ENCODE measurements at places on chromosomes 5 and 9.

DNA sequence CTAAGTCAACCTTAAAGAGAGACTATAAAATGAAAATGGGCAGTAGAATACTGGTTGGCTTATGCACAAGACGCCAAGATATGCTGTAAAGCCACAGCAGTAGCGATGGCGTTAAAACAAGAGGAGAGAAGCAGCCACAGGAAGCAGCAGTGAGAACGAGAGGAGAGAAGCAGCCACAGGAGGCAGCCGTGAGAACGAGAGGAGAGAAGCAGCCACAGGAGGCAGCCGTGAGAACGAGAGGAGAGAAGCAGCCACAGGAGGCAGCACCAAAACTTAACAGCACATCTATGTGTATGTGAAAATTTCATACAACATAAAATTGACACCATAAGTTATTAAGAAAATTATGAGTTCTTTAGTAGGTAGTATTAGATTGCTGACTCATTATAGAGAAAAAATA is 2318.6 kb upstream of the ACO1 start:
- DNase-seq = no peak

GRCh38 chr9:128310461-128310860 is 11.8 kb downstream of the TRUB2 start:
- DNase-seq = no peak

DNA sequence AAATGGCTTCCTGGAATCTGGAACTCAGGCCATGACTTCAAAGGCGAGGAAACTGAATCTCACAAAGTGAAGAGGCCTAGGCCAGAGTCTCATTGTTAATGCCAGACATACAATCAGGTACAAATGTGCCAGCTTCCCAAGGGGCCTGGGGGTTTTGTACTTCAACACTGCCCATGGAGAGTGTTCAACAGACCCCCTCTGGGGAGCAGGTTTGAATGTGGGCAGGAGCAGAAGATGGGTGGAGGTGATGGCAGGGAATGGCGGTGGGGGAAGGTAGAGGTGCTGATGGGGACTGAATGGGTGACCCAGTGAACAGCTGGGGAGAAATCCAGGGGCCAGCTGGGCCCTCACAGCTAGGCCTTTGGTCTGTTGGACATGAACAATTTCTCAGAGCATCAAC is 12.0 kb downstream of the FOXI1 start:
- no peak for DNase-seq

DNA sequence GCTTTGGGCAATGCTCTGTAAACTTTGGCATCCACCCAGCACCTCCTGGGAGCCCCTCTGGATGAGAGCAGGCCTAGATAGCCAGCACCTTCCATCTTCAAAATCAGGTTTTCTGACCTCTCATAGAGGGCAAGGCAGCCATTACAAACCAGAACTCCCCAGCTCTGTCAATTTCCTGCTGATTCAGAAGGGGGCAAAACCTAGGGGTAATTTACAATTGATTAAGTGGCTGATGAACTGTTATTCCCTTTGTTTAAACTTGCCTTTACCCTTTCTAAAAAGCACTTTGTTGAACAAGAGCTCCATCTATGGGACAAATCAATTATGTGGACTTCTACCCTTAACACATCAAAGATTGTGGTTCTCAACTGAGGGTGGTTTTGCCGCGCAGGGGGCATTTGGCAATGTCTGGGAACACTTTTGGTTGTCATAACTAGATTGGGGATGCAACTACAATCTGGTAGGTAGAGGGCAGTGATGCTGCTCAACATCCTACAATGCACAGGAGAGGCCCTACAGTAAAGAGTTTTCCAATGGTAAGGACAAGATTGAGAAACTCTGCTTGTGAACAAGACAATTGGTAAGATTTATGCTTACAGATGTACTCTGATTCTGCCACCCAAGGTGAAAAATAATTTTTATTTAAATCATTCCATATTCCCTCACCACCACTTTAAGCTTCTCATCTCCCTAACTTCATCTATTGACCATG is 184.1 kb downstream of the MARCHF11 start:
- DNase-seq = no peak

DNA sequence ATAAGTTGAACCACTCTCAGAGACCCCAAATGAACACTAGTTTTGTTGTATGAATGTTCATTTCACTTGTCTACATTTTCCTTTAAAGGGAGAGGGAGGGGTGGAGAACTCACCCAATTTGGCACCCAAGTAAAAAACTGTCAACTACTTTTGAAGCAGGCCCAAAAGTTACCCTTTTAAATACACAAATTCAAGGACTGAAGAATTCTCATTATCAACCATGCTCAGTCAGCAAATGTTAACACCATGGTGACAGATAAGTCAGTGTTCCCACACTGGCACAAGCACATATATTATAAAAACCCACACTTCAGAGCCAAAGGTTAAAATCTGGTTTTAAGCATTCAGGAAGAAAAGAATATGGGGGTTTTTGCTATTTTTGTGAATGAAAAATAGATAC is 31.6 kb downstream of the CSNK1A1 start:
- DNase-seq = no peak

GRCh38 chr9:130728721-130729120 is 35.1 kb downstream of the EXOSC2 start:
- DNase-seq = no peak

- DNase-seq = no peak
Measured at GRCh38 chr9:92652461-92652860, 17.5 kb downstream of the IPPK start.

- DNase-seq = no peak
Measured at GRCh38 chr9:131036529-131037334, 27.8 kb downstream of the LAMC3 start.

DNA sequence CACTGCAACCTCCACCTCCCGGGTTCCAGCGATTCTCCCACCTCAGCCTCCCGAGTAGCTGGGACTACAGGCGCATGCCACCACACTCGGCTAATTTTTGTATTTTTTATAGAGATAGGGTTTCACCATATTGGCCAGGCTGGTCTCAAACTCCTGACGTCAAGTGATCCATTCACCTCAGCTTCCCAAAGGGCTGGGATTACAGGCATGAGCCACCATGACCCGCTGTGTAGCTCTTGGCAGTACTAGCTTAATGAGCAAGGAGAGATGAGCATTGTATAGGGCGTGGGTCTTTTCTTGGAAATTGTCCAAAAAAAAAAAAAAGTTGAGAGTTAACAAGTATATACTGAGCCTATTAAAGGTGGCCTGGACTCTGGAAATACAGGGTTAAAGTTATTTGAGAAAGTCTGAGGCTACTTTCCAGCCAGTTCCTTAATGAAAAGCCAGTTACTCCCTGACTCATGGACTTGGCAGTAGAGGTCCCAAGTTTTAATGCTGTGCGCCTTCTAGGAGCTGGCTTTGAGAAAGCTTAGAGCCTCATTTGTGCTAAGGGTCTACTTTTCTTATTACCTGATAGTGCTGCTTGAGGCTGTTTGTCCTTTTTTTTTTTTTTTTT is 4.2 kb upstream of the FGF18 start:
- no peak for DNase-seq

DNA sequence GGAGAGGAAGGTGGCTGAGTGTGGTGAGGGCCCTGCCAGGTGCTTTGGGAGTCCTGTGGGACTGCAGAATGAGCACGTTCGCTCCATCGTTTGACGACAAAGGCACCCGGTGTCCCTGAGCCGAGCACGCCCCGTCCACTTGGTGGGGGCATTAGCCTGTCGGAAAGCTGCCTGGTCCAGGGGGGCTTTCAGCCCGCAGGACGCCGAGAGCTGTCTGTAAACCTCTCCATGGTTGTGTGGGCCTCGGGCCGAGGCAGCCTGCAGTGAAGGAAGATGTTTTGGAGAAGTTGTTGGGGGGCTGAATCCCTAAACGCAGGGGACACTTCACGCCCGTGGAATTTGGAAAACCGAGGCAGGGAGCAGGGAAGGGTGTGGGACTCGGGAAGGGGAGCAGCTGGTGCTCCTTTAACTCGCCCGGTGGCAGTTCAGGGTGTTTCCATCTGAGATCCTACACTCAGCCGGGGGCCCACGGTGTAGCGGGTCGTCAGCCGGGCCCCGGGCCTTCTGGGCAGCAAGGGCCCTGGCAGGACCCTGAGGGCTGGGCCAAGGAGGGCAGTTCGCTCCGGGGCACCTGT is 53.8 kb downstream of the MRPL36 start:
- DNase-seq = no peak

- DNase-seq = no peak
Measured at GRCh38 chr5:142952229-142952628, 182.1 kb downstream of the ARHGAP26 start.

DNA sequence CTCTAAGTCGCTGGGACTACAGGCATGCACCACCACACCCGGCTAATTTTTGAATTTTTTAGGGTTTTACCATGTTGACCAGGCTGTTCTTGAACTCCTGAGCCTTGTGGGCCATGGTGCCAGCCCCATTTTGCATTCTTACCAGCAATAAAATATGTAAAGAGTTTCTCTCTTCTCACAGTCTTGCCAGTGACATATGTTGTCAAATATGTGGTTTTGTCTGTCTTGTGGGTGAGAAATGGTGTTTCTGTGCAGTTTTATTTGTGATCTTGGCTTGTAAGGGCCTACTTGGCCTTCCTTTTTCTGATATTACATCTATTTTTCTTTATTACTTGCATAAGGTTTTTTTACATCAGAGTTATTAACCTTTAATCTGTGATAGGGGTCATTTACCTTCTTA is 47.1 kb downstream of the SPIN1 start:
- no peak for DNase-seq

- DNase-seq = no peak
Measured at GRCh38 chr5:84301535-84301934, 83.1 kb downstream of the EDIL3 start.

- DNase-seq = no peak
Measured at GRCh38 chr9:91795598-91796241, 154.3 kb downstream of the ROR2 start.

GRCh38 chr5:156534085-156534484 is 207.1 kb downstream of the SGCD start:
- no peak for DNase-seq

GRCh38 chr9:70147196-70147595 is 103.5 kb downstream of the MAMDC2 start:
- no peak for DNase-seq

GRCh38 chr5:36777105-36777757 is 99.3 kb upstream of the NIPBL start:
- DNase-seq = no peak

GRCh38 chr5:7759257-7759871 is 91.6 kb downstream of the CFAP90 start:
- DNase-seq = no peak

- DNase-seq = no peak
Measured at GRCh38 chr5:153447534-153447933, 42.9 kb upstream of the GRIA1 start.

GRCh38 chr9:19431361-19432171 is 22.8 kb downstream of the ACER2 start:
- no peak for DNase-seq

DNA sequence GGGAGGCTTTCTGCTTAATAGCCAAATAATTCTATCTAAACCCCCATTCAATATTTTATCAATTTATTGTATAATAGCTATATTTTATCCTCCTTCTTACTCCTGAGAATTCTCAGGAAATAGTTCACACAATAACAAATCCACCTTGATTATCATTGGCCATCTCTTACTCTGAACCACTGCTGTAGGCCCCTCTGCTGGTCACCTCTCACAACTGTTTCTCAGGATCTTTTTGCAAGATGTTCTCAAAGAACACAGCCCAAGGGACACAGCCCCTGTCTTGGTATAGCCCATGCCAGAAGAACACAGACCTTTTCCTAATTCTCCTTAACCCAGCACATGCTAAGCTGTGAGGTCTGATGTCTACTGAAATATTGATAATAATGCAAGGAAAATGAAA is 74.9 kb upstream of the HTR4 start:
- DNase-seq = no peak

DNA sequence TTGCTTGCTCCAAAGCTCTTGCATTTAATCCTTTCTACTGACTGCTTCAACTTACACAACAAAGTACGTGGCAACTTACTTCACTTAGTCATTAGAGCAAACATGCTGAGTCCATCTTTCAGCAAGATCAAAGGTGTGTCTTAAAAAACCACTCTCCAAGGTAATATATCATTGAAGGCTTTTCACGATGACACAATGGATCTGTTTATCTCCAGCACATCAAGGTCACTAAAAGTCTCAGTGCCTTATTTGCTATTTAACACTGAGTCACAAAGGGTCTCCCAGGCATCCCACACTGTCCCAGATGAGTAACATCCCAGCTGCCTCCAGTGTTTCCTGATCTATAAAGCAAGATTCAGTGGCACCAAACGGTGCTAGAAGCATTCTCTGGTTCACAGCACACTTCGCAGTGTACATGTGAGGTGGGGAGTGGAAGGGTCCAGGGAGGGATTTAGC is 3.7 kb upstream of the CLK4 start:
- DNase-seq = no peak

GRCh38 chr5:128315671-128316070 is 222.4 kb downstream of the FBN2 start:
- no peak for DNase-seq

DNA sequence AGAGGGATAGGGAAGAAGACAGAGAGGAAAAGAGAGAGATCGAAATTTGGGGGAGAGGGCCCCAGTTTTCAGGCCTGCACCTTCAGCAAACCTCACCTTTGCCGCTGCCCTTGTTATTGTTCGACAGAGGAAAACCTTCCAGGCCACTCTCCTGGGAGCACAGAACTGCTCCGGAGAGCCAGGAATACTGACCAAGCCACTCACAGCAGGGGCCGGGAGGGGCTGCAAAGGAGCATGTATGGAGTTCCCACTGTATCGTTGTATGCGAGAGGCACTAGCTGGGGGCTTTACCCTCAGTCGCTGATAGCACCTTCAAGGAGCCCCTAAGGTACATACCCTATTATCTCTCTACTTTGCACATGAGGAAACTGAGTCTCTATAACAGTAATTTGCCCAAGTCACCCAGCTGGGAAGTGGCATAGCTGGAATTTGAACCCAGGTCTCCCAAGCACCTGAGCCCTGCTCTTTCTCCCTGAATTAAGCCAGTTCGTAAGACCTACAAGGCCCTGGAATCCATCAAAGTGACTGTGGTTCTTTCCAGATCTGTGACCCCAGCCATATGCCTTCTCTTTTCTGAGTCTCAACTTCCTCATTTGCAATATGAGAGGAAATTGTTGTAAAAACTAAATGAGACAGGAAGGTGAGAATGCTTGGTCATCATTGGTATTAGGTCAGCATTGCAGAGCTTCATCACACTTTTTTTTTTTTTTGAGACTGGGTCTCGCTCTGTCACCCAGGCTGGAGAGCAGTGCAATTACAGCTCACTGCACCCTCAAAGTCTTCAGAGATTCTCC is 21.0 kb upstream of the FOXE1 start:
- no peak for DNase-seq

DNA sequence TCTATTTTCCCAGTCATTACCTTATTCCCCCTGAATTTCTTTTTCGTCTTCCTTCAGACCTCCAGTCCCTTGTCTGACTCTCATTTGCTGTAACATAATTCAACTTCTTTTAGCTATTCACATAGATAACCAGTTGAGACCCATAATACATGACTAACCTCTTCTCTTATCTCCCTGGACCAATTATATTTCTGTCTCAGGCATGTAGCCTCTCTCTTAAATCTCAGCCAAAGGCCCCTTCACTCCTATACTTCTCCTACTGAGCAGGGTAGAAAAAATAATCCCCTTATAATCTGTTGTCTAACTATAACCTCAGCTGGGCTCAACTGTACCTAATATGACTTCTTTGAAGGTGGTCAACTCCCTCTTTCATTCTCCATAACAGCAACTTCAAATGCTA is 20.9 kb downstream of the RANBP6 start:
- DNase-seq = no peak
